ENCODE measurements at places on chromosomes 5 and 9.

GRCh38 chr9:34322899-34323591 is 6.0 kb downstream of the KIF24 start:
- no peak for DNase-seq

DNA sequence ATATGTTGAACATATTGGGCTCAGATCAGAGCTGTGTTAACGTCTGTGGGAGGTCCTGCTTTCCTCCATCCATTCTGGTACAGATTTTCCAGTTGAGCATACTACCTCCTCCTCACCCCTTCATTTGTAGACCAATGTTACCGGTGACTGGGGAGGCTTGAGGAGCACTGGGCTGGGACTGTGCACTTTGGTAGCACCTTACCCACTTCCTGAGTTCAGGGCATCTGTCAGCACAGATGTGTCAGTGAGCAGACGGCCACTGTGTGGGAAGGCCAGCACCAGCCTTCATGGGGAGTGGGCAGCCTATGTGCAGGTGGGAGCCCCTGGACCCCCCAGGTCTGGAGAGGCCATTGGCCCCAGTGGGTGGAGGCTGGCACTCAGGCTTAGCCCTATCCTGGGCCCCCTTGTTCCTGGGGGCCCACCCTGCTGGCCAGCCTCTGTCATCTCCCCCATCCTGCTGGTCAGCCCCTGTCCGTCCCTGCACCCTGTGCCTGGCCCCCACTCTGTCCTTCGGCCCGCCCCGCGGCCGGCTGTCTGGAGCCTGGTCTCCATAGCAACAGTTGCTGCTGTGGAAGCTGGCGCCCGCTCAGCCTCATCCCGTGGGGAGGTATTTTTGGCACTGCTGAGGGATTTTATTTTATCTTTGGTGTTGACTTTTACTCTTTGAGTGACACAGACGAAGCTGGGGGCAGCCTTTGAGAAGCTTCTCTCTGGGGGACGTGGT is 21.3 kb downstream of the WNK2 start:
- DNase-seq, result no peak

DNA sequence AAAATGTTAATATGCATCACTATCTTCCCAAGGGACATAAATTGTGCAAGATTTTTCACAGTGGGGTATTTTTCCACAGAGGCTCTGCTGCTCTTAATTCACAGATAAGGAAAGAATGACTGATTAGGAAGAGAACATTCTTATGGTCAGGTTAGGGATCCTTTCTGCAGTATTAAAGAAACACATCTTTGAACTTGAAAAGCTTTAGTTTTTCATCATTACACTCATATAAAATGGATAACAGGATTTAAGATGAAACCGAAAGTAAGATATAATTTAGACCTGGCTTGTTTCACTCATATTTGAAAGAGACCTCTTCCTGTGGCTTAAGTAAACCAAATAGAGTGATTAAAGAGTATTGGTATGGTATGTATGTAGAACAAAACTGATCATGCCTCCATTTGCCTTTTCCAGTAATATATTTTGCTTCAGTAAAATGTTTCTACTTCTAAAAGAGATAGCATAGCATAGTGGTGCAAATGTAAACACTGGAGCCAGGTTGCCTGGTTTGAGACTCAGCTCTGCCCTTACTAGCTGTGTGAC is 160.0 kb downstream of the PRR16 start:
- no peak for DNase-seq

DNA sequence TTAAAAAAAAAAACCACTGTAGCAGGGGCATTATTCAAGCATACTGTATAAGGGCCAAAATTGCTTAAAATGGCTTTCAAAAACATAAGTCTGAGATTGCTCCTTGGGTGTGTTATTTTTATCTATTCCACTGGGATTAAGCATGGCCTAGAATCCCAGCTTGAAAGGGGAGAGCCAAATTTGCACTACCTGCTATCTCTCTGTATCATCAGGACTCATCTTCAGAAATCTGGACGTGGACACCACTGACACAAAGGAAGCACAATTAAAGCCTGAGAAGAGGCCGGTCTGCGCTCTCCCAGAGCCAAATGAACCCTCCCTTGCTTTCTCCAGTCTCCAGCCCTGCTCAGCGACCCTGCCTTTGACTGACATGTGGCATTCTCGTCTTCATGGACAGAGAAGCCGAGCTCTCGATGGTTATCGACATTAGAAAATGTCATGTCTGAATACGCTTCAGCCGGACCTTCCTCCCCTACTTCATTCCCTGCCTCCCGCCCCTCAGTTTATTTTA is 151.3 kb downstream of the EBF1 start:
- no peak for DNase-seq

Measured in stimulated activated CD8-positive, alpha-beta memory T cell treated with anti-CD3 and anti-CD28 coated beads, Interleukin-12 subunit alpha, Interleukin-12 subunit beta, amount 100 ng/mL, for 4 hours (primary cell).